ENCODE measurements at places on chromosomes 2 and 18.

DNA sequence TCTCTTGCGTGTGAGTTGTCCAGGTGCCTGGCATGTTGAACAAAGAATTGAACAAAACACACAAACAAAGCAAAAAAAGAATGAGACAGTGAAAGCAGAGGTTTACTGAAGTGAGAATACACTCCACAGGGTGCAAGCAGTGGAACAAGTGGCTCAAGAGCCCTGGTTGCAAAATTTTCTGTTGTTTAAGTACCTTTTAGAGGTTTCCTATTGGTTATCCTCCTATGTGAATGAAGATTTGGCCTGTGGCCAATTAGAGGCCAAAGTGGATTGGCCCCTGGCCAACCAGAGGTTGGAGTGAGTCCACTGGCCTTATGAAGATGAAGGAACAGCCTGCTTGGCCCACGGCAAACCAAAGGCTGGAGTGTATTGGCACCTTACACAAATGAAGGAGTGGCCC is 1188.5 kb upstream of the NRXN1 start:
- no peak for DNase-seq

DNA sequence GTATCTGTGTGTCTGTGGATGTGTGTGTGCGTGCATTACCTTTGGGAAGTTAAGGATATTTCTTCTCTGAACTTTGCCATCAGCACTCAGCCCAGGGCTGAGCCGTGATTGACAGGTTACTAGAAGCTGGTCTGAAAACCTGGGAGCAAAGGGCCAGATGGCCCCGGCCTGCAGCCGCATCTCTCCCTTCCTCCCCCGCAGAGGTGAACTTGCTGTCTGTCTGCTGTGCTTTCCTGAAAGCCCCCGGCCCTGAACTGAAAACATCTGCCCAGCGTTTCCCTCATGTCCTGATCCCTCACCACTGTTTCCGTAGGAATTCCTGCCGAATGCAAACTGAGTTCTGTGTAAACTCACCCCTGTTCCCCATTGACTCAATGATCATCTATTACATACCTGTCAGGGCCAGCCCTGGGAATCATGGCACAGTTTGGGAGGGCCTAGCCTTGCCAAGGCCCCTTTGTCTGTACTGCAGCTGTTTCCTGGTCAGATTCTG is 45.8 kb downstream of the MYCN start:
- no peak for DNase-seq

- DNase-seq: no peak
Observed at GRCh38 chr2:14306268-14306861, 326.2 kb upstream of the LRATD1 start.

DNA sequence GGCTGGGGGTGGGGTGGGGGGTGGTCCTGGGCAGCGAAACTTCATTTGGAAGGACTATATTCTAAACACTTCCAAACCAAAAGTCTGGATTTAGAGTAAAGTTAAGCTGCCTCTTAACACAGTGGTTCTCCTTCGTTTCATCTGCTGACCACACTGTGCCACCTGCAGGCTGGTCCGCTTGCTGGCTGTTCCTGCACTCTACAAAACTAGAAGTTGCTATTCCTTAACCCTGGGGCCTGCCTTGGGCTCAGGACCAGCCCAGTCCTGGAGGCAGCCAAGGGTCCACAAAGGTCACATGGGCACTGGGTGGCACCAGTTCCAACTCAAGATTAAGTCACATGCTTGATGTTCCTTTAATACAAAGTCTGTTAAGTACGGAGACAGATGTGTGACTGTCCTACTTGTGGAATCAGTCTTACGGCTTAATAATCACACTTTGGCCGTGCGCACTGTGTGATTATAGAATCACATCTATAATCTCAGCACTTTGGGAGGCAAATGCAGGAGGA is 195.4 kb downstream of the FAM210A start:
- DNase-seq: no peak

GRCh38 chr2:6442252-6442985 is 423.3 kb downstream of the CMPK2 start:
- no peak for DNase-seq

DNA sequence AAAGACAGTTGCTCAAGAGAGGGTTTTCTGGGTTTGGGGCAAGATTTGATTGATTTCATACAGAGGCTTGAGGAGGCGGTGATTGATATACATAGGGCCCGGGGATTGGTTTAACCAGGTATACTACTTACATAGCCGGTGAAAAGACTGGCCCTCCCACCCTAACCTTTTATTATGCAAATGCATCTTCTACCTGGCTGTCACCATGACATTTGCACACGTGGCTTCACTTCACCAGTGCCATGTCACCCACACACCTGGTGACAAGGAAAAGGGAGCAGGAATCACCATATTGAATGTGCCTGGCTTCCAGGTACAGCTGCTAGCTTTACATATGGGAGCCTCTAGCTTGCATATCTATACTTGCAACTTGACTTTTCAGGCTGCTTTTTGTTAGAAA is 9.7 kb downstream of the ERMN start:
- DNase-seq: no peak
